ENCODE measurements at places on chromosomes 1 and 21.

- DNase-seq, result no peak
Observed at GRCh38 chr1:170669586-170670530, 5.9 kb downstream of the PRRX1 start.

GRCh38 chr21:33289199-33289819, 23.1 kb downstream of the IL10RB start:
- DNase-seq, result no peak

DNA sequence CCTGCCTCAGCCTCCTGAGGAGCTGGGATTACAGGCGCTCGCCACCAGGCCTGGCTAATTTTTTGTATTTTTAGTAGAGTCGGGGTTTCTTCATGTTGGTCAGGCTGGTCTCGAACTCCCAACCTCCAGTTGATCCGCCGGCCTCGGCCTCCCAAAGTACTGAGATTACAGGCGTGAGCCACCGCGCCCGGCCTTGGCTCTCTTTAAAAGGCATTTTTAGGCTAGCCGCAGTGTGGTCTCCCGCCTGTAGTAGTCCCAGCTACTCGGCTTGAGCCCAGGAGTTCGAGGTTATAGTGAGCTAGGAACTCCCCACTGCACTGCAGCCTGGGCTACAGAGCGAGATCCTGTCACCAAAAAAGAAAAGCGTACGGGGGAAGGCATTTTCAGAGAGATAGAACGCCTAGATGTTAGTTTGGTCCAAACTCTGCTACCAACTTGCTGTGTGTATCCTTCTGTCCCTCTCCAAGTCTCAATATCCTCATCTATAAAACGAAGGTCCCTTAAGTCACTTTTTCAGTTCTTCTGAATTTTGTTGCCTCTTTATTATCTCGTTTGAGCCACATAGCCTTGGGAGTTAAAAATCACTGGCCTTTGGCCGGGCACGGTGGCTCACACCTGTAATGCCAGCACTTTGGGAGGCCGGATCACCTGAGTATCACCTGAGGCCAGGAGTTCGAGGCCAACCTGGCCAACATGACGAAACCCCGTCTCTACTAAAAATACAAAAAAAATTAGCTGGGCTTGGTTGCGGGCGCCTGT, 734 bp downstream of the MED18 start:
- DNase-seq, result peak; percentile 52

DNA sequence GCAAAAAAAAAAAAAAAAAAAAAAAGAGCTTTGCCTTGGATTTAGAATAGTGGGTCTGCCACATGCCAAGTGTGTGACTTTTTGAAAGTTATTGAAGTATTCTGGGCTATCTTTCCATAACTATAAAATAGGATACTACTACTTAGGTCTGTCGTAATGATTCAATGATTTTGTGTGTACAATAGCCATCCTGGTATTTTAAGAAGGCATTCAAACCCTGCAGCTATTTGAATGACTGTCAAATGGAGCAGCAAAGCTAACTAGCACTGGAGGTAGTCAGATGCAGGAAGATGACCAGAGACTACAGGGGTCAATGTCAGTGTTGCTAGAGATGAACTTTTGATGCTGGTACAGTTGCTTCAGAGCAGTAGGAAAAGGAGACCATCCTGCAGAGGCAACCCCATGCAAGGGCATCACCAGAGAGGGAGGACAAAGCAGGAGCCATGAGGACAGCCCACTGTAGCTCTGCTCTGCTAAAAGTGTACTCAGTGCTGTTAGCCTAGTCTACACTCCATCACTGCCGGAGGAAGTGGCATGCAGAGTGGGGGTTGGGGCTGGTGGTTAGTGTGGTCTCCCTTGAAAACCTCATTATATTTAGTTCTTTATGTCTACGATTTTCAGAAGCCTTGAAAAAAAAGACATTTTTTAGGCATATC, 29.0 kb downstream of the DUSP10 start:
- DNase-seq, result peak; percentile 95

DNA sequence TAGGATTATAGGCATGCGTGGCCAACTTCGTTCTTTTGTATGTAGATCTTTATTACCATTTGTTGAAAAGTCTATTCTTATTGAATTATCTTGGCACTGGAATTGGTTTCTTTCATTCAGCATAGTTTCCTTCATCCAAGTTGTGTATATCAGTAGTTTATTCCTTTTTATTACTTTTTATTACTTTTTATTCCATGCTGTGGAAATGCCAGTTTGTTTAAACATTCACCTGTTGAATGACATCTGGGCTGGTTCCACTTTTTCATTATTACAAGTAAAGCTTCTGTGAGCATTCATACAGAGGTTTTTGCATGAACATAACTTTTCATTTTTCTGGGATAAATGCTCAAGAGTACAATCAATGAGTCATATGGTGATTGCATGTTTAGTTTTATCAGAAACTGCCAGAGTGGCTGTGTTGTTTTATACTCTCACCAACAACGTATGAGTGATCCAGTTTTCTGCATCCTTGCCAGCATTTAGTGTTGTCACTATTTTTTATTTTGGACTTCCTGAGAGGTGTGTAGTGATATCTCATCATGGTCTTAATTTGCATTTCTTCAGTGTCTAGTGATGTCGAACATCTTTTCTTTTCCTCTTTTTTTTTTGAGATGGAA, 28.6 kb downstream of the PTPRU start:
- DNase-seq, result no peak

GRCh38 chr1:59498640-59499039, 201.7 kb downstream of the FGGY start:
- DNase-seq, result peak; percentile 11

GRCh38 chr1:37945743-37946702, 830 bp downstream of the INPP5B start:
- DNase-seq, result peak; percentile 47

- no peak for DNase-seq
Observed at GRCh38 chr1:15649937-15650336, 32.7 kb downstream of the DDI2 start.

Measured in common myeloid progenitor, CD34-positive (primary cell).